Fibroblast of the conjunctiva (primary cell): ENCODE measurements at places on chromosomes 5 and 9.
A peak's percentile ranks its signal among the peaks of the same experiment; 100 is the strongest.

DNA sequence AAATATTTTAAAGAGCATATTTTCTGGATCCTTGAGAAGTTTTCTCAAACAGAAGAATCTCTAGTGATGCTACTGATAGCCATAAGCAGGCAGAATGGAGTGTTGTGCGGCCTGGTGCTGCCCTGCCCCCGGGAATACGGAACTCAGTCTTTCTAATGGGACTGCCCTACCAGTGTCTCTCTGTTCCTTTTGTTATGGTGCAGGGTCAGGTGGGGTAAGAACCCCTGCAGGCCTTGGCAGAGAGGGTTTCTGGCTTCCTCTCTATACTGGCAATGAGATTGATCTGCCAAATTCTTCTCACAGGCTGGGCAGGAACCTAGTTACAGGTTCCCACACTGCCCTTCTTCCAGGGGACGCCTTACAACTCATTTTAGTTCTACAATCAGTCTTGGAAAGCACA is 2.6 kb downstream of the IL5 start:
- DNase-seq = no peak

DNA sequence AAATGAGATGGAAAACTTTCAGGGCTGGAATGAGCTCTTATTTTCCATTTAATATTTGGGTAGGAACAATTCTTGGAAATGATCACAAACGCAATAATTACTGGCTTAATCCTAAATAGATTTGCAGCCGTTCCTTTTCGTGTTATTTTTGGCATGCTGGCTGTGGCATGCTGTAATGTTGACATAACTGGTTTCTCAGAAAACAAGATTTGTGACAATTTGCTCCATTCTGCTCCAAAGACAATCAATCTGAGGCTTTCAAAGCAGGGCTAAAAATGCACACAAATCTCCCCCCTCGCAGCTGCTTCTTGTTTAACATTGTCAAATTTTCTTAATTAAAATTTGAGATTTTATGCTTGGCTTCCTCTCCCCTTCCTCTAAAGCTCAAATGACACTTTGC is 151.2 kb downstream of the TTC39B start:
- no peak for DNase-seq

DNA sequence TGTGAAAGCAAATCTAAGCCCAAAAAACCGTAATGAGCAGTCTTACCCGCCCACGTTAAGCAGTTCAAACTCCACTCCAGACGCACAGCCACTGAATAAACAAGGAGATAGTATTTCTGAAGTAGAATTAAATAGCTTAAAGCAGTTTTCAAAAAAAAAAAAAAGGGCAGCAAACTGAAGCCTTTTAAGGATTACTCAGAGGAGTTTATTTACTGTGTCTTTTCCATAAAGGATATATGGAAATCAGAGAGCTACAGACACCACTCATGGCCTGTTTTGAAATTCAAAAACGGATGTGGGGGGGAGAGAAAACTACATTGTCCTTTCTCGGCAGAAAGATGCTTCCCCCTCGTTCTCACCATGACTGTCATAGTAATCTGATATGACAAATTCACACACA is 83.7 kb upstream of the IRX1 start:
- DNase-seq = no peak

GRCh38 chr5:135157421-135158313 is 123.6 kb upstream of the PITX1 start:
- no peak for DNase-seq

GRCh38 chr5:121744577-121744976 is 107.1 kb upstream of the FTMT start:
- DNase-seq = no peak

DNA sequence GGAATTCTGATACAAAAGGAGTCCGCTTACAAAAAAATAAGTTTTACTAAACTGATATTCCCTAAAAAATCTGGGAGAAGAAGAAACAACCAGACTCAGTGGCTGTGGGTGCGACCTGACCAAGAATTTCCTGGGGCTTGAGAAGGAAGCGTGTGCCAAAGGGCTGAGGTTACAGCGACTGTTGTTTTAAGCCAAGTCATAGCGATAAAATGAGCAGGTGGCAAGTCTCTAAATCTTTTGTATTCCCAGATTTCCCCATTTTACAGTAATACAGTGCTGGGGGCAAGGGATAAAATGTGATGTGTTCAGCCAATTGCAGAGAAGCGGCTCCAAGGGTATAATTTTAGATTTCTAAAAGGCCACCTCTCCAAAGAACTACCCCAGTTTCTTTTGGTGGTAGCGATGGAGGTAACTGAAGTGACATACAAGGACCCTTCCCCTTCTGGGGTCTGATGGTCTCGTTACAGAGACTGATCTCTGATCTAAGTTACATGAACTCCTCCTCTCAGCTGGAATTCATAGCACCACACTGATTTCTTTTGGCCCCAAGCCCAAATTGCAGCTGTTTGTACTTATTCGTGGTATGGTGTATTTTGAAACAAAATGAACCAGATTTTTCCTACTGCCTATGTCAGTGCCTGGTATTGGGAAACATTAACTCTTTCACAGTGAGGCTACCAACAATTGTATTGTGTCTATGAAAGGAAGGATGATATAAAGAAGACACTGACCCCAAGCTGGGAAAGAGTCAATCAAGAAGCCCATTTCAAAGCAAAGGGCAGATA is 41.6 kb downstream of the LPAR1 start:
- DNase-seq = peak; percentile 88

- no peak for DNase-seq
Observed at GRCh38 chr5:39619168-39619818, 194.5 kb upstream of the DAB2 start.
